Stimulated activated CD4-positive, alpha-beta T cell treated with anti-CD3 and anti-CD28 coated beads, TNF-alpha, amount 100 ng/mL, for 24 hours (primary cell): ENCODE measurements at places on chromosomes 2 and 18.

- no peak for DNase-seq
Measured at GRCh38 chr2:167599219-167599618, 648.2 kb downstream of the STK39 start.

GRCh38 chr2:222722327-222722946 lies 51.0 kb downstream of the MOGAT1 start:
- DNase-seq, result no peak

DNA sequence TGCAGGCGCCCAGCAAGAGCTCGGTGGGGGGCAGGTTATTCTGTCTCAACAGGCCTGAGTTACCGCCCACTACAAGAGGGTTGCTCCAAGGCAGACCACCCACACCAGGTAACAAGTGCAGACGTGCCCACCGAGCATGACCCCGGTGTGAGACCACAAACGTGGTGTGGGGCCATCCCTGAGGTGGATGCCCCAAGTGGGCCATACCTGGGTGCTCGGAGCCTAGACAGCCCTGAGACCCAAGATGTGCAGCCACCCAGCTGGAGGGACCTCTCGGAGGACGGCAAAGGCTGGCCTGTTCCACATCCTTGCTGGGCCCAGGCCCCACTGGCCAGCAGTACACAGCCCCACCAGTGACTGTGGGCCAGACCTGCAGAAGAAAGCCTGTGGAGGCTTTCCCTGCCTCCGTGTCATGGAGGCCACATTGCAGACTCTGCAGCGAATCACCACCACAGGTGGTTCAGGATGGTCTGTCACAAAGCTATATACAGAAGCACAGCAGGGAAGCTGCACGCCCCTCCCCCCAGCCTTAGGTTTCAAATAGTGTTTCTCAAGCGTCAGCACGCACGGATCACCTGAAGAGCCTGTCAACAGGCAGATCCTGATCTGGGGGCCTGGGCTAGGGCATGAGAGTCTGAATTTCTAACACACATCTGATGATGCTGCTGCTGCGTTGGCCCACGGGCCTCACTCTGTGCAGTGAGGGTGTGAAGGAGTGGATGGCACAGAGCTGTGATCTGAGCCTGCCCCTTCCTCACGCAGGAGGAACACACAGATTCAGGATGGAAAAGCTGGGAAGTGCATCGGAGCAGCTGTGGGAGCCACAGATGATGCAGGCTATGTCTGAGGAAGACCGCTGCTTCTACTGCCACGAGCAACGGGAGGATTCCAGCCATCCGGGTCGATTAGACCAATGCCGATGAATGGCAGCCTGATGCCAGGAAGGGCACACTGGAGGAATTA lies 96.8 kb downstream of the UXS1 start:
- DNase-seq, result no peak

GRCh38 chr2:200616656-200617055 lies 30.8 kb downstream of the AOX1 start:
- no peak for DNase-seq

DNA sequence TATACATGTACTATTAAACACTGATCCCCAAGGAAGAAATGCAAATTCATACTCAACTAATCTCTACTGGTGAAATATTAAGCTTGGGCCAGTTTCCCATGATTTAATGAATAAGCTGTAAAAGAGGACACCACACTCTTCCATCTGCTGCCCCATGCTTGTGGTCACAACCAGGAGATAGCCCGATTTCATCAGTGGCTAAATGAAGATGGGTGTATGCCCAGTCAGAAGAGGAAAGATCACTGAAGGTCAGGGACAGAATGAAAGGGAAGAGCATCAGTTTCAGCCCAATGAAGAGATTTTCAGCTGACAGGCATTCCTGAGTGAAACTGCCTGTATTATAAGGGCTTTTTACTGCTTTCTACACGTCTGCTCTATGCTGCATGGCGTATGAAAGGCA lies 103.5 kb downstream of the KCNS3 start:
- no peak for DNase-seq

DNA sequence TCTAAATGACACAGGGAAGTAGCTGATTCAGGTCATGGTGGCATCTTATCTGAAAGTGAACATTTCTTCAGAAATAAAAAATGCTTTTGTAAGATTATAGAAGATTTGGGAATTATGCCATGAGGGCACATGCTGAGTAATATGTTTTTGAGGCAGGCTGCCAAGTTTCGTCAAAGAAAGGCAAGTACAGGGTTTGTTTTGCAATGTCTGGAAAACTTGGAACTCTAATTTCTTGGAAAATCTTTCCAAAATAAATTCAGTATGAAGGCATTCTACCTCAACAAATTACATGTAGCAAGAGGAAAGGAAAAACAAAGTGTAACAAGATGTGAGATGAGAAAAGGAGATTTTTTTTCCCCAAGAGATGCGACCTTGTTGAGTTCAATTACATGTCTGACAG lies 167.7 kb downstream of the PLCL1 start:
- DNase-seq, result no peak

DNA sequence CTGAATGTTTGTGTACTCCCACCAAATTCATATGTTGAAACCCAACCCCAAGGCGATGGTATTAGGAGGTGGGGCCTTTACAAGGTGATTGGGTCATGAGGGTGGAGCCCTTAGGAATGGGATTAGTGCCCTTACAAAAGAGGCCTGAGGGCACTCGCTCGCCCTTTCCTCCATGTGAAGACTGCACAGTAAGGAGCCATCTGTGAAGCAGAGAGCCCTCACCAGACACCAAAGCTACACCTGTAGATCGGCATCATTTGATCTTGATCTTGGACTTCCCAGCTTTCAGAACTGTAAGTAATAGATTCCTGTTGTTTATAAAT lies 62.9 kb upstream of the FZD7 start:
- DNase-seq, result no peak

- no peak for DNase-seq
Measured at GRCh38 chr18:59616501-59616900, 80.7 kb downstream of the CCBE1 start.

DNA sequence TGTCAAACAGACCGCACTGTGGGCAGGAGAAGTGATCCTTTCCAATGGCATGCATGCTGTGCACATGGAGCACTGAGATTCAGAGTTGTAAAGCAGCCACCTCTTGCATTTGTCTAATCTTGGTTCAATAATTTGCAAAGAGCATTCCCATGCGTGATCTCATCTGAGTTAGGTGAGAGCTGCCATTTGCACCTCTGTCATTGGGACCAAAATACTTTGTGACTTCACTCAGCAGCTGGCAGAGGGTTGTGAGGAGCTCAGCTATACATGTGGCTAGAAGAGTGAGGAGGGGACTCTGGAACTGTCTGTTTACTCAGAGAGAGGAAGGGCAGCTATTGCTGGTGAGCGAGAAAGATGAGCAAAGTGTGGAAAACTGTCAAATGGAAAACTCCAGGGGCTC lies 265.1 kb upstream of the TNP1 start:
- DNase-seq, result no peak

- DNase-seq, result no peak
Measured at GRCh38 chr2:223668302-223668998, 66.3 kb upstream of the SCG2 start.

DNA sequence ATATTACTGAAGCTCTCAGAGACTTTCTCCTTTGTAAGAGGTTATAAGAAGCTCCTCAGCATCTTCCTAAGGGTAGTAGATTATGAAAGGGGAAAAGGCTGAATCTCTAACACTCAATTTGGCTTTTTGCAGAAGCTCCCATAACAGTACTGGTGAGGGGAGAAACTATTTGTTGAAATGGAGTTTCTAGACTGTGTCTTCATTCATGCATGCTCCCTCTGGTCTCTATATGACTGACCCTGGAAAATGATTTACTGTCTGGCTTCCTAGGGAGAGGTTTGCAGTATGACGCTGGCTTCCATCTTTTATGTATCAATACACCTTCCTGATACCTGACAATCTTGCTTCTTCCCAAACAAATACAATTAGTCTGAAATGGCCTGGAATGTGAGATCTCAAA lies 63.9 kb downstream of the LDAH start:
- DNase-seq, result no peak

GRCh38 chr18:9419956-9420631 lies 55.2 kb upstream of the RALBP1 start:
- no peak for DNase-seq

DNA sequence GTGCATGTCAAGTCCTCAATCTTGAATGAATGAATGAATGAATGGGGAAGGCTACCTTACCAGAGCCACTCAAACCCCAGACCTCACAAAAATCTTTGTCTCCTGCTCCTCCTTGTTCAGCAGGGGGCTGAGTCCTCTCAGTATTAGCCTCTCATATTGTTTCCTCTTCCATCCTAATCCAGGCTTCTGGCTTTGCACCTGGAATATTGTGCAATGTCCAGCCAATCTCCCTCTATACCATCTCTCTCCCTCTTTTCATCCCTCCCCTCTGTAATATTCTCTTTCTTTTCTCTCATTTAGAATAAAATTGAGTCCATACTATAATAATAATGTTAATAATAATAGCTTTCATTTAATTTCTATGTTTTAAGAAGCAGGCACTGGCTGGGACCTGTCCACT lies 34.3 kb downstream of the ARHGAP25 start:
- no peak for DNase-seq

DNA sequence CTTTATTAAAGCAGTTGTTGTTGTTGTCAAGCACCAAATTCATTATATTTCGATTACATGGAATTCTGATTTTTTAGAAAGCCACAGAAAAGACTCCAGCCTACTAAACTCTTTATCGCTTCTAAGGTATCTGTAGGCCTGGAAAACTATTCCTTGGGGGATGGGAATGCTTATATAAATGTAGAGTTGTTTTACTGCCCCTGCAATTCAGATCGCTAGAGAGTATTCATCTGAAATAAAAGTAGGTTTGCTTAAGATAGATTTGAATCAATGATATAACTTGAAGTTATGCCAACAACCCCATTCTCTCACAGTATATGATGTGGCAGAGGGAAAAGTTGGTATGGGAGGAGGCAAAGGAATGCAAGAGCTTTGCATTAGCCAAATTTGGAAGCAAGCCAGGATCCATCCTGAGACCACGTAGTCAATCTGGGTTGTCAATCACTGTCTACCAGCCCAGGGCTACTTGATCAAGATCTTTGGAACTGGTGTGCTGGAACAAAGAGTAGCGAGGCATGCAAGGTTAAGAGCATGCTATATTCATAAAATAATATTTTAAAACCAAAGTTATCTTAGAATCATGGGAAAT lies 95.9 kb downstream of the LYPD6B start:
- DNase-seq, result no peak

DNA sequence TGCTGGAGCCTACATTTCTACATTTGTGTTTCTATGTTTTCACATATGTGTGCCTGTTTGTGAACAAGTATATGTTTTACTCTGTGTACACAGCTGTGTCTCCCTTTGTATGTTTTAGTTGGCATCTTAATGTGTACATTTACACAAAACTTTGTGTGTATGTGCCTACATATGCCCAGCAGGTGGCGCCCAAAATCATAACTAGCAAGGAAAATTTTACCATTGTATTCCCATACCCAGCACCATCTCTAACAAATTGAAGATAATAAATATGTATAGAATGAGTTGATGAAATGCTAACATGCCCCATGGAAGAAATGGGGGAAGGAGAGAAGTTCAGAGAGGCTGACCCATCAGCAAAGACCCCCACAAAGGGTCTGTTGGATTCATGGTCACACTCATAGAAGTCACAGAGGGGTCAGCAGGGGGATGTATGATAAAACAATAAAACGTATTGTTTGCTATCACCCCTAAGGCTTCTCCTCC lies 48.1 kb downstream of the PKDCC start:
- peak; percentile 44 for DNase-seq

DNA sequence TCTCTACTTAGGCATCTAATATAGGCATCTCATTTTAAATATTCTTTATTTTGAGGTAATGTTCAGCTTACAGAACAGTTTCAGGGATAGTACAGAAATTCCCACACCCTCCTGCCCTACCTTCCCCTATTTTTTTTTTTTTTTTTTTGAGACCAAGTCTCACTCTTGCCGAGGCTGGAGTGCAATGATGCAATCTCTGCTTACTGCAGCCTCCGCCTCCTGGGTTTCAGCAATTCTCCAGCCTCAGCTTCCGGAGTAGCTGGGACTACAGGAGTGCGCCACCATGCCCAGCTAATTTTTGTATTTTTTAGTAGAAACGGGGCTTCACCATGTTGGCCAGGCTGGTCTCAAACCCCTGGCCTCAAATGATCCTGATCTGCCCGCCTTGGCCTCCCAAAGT lies 97.6 kb downstream of the EPB41L5 start:
- no peak for DNase-seq

DNA sequence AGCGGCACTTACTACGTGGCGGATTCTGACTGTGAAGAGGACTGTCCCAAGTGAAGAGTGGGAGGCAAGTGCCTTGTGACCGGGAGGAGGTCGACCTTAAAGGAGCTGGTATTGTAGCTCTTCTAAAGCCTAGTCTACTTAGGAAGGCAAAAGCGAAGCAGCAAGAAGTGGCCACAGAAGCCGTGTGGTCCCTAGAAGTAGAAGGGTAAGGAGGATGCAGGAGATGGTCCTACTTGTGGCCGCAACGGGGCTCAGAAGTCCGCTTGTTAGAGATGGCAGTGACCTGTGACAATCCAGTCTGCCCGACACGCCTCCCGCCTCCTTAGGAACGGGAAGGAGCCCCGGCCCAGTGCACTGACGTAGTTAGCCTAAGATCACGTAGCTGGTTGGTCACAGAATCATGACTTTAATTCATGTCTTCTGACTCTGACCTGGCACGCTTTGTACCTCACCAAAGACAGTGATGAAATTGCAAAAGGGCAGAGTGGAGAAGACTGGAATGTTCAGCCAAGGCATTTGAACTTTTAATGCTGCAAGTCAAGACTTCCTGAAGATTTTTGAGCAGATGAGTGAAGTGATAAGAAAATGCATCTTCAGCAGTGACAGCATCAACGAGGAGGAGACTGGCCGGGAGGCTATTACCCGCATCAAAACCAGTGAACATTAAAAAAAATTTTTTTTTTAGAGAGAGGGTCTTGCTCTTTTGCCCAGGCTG lies 749 bp upstream of the EIF2AK3 start:
- peak; percentile 69 for DNase-seq

GRCh38 chr2:65527451-65528240 lies 95.2 kb upstream of the SPRED2 start:
- DNase-seq, result no peak

GRCh38 chr18:29377346-29377745 lies 1200.4 kb upstream of the CDH2 start:
- DNase-seq, result no peak

- no peak for DNase-seq
Measured at GRCh38 chr2:240155048-240155744, 14.7 kb upstream of the OTOS start.

- no peak for DNase-seq
Measured at GRCh38 chr2:16674154-16674553, 8.5 kb upstream of the CYRIA start.

GRCh38 chr18:6927153-6927552 lies 190.4 kb downstream of the LAMA1 start:
- DNase-seq, result no peak

DNA sequence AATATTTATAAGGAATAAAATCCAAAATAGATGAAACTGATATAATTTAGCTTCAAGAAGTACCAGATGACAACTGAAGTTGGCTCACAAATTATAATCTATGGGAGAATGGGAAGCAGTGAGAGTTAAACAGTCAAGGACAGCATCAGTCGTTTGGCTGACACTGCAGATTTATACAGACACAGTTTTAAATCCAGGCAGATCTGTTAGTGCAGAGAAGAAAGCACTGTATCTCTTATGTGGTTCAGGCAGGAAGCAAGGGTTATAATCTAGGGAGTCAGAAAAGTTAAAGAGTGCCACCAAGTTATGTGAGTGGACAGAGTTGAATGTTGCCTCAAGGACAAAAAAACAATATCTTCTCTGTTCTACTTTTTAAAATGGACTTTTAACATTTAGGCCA lies 880.2 kb downstream of the TSN start:
- DNase-seq, result no peak

- DNase-seq, result no peak
Measured at GRCh38 chr18:78425019-78425412, 554.6 kb upstream of the SALL3 start.

GRCh38 chr18:61948846-61949438 lies 56.1 kb upstream of the RNF152 start:
- DNase-seq, result no peak
